Activated CD4-positive, alpha-beta T cell treated with anti-CD3 and anti-CD28 coated beads, Interleukin-2, amount 50 U/mL, for 48 hours (primary cell): ENCODE measurements at places on chromosomes 12 and 14.

GRCh38 chr14:35405304-35405996 is 901 bp upstream of the NFKBIA start:
- no peak for DNase-seq

- no peak for DNase-seq
These were observed 9.1 kb downstream of the C12orf76 start for GRCh38 chr12:110039085-110039807.

- no peak for DNase-seq
These were observed 59.6 kb upstream of the GALNT9 start for GRCh38 chr12:132389026-132389425.

GRCh38 chr12:93121729-93122488 is 192.8 kb upstream of the EEA1 start:
- no peak for DNase-seq

DNA sequence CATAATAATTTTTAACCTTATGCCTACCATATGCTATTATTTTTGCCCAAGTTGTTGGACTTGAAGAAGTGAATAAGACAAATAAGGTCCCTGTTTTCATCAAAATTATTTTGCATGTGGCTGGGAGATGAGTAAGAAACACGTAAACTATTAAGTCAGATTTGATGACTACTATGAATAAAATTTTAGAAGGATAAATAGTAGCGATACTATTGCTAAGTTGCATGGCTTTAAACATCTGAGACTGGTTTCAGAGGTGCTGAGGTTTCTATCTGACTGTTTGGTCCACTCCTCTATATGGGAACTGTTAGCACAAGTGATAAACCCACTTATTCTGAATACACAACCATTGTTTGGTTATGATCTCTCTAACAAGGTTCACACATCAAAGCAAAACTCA is 674.3 kb upstream of the MDGA2 start:
- no peak for DNase-seq

- DNase-seq, result no peak
These were observed 35.2 kb upstream of the SLC38A1 start for GRCh38 chr12:46304070-46304469.

DNA sequence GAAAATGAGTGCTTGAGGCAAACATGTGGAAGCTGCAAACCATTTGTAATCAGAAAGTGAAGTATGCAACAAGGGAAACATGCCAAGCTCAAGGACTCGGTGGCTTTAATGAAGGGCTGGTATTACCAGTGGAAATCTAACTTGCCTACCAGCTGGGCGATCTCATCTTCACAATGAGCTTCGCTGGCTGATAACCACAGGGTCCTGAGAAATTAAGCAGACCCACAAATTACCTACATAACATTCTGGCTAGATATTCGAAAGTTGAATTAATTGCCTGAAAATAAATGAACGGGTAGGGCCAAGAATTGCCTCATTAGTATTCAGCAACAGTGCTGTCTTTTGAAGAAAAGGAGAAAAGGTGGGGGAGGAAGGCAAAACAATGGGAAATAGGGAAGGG is 439.4 kb downstream of the PDZRN4 start:
- no peak for DNase-seq

DNA sequence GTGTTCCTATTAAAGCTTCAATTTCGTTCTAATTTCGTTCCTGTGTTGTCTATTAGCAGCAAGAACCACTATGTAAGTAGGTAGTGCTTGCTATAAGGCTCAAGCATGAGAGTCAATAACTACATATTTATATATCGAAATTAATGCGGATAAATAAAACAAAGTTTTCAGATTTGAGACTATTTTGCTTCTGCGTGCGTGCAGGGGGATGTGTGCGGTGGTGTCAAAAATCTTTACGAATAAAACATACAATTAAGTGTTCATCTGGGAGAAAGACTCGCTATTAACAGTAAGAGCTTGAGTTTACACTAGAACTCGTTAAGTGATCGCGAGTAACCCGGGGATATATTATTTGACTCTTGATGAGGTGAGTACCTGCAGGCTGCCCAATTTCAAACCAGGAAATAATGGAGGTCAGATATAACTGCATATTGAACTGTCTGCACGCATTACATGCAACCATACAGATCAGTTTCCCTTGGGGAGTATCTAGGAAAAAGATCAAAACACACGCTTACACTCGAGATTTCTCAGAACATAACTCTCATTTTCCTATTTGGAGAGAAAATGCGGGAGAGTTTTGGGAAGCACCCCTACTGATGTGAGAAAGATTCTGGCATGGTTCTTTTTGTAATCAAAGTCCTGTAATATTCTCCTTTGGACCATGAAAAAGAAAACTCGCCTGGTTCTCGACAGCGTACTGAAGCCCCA is 813 bp downstream of the TWF1 start:
- no peak for DNase-seq

GRCh38 chr12:66929121-66929520 is 250.2 kb upstream of the GRIP1 start:
- peak; percentile 34 for DNase-seq

GRCh38 chr14:64444984-64445845 is 20.1 kb upstream of the AKAP5 start:
- DNase-seq, result peak; percentile 56

DNA sequence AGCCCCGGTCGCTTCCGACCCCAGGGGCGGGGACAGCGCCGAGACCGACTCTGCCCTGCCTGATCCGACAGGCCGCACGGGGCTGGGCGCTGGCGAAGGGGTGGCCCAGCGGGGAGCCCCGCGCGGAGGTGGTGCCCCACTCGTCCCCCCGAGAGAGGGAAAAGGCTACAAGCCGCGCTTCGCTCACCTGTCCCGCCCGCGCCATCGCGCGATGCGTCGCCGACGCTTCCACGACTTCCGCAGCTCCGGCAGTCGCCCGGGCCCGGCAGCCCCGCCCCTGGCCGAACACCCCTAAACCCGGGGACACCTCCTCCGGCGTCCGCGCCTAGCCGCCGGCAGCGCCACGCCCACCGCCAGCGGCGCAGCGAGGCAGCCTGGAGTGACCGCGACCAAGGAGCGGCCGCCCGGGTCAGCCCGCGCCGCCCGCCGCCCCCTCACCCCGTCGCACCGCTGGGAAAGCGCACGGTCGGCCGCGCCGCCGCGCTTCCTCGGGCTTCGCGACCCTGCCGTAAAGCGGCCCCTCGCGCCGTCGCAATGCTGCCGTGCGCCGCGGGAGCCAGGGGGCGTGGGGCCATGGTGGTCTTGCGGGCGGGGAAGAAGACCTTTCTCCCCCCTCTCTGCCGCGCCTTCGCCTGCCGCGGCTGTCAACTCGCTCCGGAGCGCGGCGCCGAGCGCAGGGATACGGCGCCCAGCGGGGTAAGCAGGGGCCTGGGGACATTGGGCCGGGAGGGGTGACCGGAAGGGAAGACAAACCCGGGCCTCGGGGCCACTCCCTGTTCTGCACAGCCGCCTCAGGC is at the start of the genes BAG5 and COA8:
TSS of gene BAG5 (minus strand) at position 229 of the 797 bp plus-strand sequence. CDS start 1,493 bp downstream, outside the sequence.
TSS of gene COA8 (plus strand) at position 532 of the 797 bp plus-strand sequence. CDS start at position 574, 42 bp downstream.
- peak; percentile 87 for DNase-seq

DNA sequence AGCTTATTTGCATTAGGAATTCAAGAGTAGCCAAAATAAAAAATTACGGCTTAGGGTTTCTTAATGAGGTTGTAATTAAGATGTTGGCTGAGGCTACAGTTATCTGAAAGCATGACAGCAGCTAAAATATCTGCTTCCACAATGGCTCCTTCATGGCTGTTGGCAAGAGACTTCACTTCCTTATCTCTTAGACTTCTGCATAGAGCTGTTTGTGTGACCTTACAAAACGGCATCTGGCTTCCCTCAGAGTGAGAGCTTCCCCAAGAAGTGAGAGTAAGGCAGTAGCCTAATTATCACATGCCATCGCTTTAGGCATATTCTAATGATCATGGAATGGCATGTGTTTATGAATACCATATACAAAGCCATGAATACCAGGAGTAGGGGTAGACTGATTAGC is 57.6 kb downstream of the CCDC59 start:
- no peak for DNase-seq

GRCh38 chr12:7959701-7960121 is 23.7 kb upstream of the SLC2A3 start:
- DNase-seq, result peak; percentile 54

DNA sequence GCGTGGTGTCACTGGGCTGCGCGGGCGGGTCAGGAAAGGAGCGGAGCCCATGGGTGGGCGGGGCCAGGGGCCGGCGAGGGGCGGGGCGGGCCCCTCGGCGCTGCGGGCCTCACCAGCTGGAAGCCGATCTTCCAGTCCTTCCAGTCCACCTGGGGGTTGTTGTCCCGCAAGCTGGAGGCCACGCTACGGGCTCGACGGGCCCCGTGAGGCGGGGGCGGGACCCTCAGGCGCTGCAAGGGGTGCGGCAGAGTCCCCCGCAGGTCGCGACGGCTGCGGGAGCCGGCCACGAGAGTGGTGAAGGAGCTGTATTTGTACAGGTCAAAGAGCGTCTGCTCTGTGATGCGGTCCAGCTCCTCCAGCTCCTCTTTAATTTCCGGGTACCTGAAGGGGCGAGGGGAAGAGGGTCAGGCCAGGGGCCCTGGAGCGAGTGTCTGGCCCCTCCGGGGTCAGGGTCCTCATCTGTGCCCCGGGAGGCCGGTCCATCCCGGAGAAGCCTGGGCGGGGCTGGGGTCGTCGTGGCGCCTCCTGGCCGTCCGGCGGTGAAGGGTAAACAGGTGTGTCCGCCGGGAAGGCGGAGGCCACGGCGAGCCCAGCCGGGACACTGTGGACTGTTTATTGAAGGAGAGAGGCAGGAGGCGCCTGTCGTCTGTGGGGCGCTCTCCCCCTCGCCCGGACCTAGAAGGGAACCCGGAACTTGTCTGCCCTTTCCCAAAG is 11.9 kb downstream of the SCNN1A start:
- peak; percentile 74 for DNase-seq

DNA sequence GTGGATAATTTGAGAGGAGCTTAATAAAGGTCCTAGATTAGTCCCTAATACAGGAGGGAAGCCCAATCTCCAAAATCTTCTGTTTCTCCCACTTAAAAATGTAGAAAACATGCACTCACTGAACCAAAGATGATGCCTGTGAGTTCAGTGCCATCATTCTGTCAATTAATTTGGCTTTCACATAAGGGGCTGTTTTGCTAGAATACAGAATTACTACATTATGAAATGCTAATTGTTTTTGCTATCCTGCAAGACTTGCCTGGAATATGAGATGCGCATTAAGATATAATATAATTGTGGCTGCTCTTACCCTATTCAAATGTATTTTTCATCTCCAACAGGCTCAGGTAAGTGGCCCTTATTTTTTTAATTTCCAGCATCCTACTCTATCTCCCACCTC is 111.7 kb downstream of the SEC23A start:
- no peak for DNase-seq

DNA sequence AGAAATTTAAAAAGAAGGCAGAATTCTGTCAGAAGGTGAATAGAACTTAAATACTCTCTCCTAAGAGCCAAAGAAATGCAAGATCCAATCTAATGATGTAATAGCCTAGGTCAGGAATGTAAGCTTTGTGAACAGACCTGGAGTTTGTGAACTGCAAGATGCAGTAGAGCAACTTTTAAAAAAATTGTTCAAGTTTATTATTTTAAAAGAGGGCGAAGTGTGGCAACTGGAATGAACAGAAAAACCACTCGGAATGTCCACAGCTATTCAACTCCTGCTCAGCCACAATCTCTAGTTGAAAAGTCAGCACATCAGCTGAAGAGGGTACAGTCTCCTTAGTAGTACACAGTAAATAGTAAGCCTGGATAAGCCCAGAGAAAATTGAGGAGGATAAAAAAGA is 228.8 kb downstream of the PPFIA2 start:
- no peak for DNase-seq

DNA sequence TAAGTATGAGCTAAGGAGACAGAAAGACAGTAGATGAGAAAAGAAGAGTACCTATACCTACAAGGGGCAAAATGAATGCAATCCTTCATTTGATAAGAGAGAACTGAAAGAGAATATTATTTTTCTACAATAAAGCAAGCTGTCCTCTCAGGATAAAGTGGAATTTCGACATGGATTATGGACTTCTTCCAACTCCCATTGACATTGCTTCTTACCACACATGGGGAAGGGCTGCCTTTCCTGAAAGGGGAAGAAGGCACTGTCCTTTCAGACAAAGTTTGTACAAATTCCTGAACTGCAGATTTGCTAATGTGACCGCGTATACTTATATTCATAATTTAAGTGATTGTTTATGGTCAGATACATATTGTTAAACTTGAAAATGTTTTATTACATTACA is 4.3 kb upstream of the HEBP1 start:
- DNase-seq, result no peak

DNA sequence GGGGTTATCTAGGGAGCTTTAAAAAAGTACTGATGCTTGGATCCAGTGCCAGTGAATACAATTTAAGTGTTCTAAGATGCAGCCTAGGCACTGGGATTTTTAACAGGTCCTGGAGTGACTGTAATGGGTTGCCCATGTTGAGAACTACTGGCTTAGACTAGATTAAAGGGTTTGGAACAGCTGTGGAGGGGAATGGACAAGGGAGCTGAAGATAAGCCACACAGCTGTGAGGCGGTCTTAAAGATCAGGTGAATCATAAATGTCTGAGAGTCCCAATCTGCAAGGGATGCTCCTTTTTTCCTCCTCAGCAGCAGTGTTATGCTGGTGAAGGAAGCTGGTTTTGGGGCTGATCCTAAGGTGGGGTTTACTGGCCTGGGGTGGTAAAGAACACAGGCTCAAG is 35.5 kb upstream of the FRMD6 start:
- DNase-seq, result no peak

DNA sequence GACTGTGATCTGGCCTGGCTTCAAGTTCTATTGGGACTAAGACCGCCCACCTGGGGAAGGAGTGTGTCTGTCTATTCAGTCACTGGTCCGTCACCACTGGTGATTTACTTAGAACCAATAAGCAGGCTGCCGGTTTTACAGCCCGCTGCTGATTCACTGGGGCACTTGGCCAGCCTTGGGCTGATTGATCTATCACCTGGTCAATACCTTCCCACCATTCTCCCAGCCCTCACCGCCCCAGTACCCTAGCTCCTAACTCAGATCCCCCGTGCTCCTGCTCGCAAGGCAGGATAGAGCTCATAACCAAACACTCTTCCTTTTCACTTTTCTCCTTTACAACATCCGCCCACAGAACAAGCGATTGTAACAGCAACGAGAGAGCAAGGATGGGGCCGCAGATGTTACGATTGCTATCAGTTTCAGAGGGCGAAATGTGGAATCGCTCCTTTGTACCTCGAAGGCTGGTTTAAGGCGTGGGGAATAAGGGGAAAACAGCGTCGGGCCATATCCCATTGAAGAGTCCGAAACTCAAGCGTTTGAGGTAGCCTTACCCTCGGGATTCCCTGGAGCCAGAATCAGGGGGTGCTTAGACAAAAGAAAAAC is 672 bp downstream of the RDH11 start:
- DNase-seq, result peak; percentile 85

GRCh38 chr14:36781897-36782296 is 120.2 kb downstream of the PAX9 start:
- no peak for DNase-seq

DNA sequence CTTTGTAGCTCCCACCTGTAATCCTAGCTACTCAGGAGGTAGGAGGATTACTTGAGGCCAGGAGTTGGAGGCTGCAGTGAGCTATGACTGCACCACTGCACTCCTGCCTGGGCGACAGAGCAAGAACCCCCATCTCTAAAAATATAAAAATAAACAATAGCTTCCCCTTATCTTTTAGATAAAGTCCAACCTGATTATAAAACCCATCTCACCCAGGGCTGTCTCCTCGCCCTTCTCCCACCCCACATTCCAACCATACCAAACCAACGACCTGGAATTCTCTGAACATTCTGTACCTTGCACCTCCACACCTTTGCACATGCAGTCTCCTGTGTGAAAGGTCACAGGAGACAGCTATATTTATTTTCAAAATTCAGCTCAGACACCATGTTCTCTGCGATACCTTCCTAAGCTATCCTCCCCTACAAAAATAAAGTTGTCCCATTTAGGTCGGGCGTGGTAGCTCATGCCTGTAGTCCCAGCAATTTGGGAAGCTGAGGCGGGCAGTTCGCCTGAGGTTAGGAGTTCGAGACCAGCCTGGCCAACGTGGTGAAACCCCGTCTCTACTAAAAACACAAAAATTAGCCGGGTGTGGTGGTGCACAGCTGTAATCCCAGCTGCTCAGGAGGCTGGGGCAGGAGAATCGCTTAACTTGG is 7.7 kb downstream of the SLC7A7 start:
- DNase-seq, result no peak
